Mammary microvascular endothelial cell (primary cell): ENCODE measurements at places on chromosomes 7 and 10. TPM values are rescaled to one million over a fixed set of nuclear protein-coding genes. Genes with fewer than 3 reads are reported as not detected.

FBXL13 gene
- 0.87 and 1.7 TPM in 2 replicates for total RNA-seq

FAM131B gene
- total RNA-seq, result 0.54 and 1.2 TPM in 2 replicates

AKR1D1 gene
- not detected in 2 replicates for total RNA-seq

C10orf95 gene
- total RNA-seq, result not detected in 2 replicates

CYP26C1 gene
- total RNA-seq, result 0.30 and 2.5 TPM in 2 replicates

SPDYE6 gene
- 0.07 TPM in 1 of 2 replicates, not detected in the other for total RNA-seq

HTR7 gene
- total RNA-seq, result not detected in 2 replicates
